ENCODE measurements at places on chromosomes 2 and 18.

GRCh38 chr2:154226931-154227330 is 355.2 kb downstream of the GALNT13 start:
- DNase-seq = no peak

DNA sequence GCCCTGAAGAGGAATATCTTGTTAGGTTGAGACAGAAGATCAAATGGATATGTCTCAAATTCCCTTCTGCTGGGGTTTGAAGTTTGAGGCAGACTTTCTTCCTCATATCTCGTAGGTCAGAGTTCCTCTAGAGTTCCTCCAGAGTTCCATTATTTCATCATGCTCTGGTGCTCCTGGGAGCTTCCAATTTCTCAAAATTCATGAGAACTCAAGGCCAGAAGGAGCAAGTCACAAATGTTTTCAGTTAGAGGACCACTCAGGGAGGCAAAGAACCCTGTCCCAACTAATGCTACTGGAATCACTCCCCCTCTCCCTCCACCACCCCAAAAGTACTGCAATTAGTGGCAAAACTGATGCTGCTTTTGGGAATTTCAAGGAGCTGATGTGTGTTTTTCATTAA is 115.7 kb upstream of the RBMS1 start:
- no peak for DNase-seq

DNA sequence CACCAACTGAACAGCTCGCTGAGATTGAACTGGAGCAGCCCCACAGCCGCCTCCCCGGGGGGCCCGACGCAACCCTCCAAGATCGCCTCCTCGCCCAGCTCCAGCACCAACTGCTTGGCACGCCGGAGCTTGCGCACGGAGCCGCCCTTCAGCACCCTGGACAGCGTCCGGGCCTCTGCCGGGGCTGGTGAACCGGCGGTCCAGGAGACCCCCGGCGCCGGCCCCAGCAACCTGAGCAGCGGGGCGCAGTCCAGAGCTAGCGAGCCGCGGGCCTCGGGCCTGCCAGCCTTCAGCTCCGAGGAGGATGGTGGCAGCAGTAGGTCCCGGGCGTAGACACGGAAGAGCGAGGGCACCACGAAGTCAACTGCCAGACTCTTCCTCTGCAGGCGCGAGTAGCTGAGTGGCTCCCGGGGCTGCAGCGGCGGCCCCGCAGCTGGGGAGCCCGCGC is 1.2 kb downstream of the ALK start:
- no peak for DNase-seq

DNA sequence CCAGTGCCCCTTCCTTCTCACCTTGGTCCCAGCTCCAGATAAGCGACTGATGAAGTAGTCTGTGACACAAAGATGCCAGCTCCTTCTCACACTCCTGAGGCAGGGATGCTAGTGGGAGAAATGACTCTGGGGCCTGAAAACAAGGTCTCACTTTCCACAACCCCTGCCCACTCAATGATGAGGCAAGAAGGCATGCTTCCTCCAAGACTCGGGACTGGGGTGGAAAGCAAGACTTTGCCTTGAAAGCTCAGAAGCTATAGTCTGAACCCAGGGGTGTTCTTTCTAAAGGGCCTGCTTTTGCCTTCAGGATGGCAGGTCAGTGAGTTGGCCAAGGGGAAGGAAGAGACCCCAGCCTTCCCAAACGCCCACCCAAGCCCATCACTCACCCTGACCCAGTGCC is 1.4 kb downstream of the CCDC142 start:
- no peak for DNase-seq

- no peak for DNase-seq
Observed at GRCh38 chr2:212337036-212337435, 201.6 kb downstream of the ERBB4 start.

- DNase-seq = no peak
Observed at GRCh38 chr2:56199492-56199891, 15.7 kb downstream of the CCDC85A start.

DNA sequence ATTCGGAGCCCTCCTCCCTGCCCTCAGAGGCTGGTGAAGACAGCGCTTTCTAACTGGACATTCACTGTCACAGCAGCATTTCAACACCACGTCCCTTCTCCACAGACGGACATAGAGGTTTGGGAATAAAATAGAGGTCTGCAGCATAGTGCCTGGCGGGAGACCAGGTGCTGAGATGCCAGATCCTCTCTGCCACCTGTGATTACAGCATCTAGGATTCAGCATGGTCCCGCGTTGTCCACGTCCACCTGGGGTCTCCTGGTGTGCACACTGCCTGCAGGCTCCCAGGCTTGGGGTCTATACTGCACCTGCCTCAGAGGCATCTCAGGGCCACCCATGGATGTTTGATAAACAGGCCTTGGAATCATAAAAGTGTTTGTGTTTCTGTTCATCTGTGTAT is 175.5 kb downstream of the TMEM18 start:
- no peak for DNase-seq

GRCh38 chr2:110804915-110805314 is 72.5 kb downstream of the ACOXL start:
- DNase-seq = peak; percentile 58

- no peak for DNase-seq
Observed at GRCh38 chr18:36335476-36336279, 38.2 kb downstream of the FHOD3 start.

DNA sequence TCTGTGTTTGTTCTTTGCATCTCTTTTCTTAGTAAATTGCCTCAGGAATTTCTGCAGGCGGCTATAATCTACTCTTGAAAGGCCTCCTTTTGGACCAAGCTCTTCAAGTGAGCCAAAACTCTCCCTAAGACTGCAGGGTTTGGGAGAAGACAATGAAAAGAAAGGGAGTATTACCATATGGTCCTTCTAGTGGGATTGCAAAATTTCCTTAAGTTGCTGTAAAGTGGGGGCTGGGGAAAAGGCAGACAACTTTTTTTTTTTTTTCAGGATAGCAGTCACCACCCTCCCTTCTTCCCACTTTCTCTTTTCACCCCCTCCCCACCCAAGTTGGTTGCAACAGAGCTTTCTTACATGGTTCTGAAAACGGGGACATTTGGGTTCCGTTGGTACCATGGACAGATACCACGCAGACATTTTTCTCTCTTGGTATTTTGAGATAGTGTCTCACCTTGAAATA is 183.7 kb downstream of the FHOD3 start:
- DNase-seq = no peak

GRCh38 chr2:70362661-70363060 is 60.8 kb upstream of the FAM136A start:
- DNase-seq = no peak

DNA sequence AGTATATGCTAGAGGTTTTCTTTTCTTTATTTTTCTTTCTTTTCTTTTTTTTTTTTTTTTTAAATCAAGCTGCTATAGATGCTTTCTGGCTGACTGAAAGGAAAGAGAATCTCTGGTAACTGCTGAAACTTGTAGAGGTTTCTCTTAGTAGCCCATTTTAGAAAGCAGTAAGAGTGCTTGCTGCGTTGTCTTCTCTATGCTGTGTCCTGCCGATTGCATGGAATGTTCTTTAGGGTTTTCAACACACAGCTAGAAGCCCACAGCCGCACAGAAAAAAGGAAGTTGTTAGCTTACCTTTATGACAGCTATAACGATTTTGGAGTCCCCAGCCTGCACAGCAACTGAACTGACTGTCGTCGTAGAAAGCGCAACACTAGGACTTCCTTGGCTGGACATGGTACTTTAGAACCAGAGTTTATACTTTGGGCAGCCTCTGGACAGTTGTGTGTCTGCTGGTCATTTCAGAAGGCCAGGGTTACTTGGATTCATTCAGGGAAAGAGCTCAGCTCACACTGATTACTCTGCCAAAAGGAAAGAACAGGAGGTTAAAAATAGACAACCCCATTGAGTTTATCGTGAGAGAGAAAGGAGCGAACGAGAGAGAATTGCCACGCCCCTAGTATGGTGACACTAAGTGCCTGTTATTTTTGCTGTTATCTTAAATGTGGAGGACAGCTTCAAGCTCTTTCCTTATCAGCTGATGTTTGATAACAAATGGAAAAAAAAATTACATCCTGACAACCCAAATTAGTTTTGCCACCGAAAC is at the start of gene CCDC141:
CCDC141 (minus strand) TSS at position 592 of the 766 bp plus-strand sequence; CDS start at position 396, 196 bp downstream.
- DNase-seq = no peak

DNA sequence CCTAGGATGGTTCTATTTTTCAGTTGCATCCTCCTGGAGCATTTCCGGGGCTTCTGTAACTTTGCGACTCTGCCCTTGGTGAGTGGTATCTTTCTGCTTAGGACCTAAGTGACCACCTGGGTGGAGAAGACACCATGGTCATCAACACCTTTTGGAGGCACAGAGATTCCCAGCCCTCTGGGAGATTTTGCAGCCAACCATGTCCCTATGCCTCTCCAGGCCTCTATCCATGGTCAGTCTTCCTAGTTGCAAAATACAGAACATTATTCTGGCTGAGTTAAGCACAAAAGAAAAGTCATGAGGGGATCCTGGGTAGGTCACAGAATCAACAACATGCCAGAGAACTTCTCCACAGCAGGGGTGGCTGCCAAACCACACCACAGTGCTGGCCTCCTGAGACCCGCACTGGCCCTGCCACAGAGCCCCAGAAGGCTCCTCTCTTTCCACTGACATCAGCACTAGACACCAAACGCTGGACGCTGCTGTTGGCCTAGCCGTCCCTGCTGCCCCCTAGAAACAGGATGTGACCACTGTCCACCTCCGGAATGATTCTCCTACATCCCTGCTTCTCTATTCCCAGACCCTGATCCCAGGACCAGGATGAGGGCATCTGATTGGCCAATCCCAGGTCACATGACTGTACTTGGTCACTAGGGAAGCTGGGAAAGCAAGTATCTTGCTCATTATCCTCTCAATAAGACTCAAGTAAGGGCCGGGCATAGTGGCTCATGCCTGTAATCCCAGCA is 47.7 kb downstream of the SMAD7 start:
- DNase-seq = no peak

DNA sequence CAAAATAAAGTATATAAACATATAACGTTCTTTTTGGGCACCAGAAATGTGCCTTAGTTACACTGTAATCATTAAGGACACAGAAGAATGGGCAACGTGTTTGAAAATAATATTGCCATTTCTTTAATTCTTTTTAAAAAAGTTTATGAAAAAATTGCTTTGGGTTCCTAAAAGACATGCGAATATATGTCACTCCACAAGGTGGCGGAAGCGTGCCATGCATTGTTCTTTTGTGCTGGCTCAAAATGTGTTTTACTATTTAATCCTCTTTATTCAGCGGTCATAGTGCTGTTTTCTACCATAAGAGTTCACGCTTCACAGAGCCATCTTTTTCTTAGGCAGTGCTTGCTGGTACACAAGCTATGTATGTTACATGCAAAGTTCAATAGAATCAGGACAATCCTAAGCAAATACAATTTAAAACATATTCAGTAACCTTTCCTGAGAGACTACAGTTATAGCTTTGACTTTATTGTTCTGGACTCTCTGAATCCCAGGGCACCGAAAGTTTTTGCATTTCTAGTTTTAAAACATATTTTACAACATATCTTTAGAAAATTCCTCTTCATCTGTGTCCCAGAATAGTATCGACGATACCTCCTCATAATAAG is 147.8 kb upstream of the ERBB4 start:
- DNase-seq = peak; percentile 4

DNA sequence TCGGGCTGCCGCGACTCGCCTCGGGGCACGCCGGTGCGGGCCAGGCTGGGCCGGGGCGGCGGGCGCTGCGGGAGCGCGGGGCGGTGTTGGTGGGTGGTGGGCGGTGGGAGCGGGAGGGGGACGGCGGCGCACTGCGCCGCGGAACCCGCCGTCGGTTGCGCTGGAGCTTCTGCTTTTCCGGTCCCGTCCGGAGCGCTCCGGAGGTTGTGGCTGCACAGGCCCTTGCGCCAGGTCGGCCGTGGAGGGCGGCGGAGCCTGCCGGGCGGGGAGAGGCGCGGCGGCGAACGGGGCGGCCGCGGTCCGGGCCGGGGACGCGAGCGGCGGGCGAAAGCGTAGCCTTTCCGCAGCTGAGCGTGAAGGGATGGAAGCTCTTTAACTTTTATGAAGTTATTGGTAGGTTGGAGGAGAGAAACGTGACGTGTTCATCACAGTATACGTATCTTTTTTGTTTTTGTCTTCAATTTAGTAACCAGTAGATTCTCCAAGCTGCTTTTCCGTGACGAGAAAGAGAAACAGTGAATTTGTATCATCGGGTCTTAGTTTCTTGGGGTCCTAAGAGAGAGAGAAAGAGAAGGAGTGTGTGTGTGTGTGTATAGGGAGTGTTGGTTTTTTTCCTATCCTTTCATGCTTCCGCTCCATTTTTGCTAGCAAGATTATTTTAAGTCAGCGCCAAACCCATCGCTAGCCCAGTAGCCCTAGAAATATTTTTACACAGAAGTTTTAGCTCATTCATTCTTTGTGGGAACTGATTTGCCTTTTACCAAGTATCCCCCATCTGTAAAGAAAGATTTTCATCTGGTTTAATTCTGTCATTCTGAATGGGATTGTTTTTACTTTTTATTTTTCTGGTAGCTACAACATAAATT is 535 bp downstream of the ATG4B start:
- no peak for DNase-seq

Measured in activated T-helper 9 cell treated with anti-CD3 and anti-CD28 coated beads, Interleukin-2, amount 50 U/mL, for 16 hours (primary cell).